ENCODE measurements at places on chromosomes 13 and 19. TPM values are rescaled to one million over a fixed set of nuclear protein-coding genes. Genes with fewer than 3 reads are reported as not detected.

CLEC11A gene
- total RNA-seq: 2.2 TPM

GRCh38 chr13:108508263-108508662, 121.1 kb upstream of the MYO16 start:
- H3K4me3 ChIP-seq: no peak overlapping the region
- H3K4me1 ChIP-seq: no peaks in the 10 kb centered on the region
- H3K36me3 ChIP-seq: no peaks in the 10 kb centered on the region
- no peak for DNase-seq
- H3K27ac ChIP-seq: no peak overlapping the region

CACNA1A gene
- total RNA-seq: 0.54 TPM

GPR180 gene
- total RNA-seq: 6.8 TPM

DNA sequence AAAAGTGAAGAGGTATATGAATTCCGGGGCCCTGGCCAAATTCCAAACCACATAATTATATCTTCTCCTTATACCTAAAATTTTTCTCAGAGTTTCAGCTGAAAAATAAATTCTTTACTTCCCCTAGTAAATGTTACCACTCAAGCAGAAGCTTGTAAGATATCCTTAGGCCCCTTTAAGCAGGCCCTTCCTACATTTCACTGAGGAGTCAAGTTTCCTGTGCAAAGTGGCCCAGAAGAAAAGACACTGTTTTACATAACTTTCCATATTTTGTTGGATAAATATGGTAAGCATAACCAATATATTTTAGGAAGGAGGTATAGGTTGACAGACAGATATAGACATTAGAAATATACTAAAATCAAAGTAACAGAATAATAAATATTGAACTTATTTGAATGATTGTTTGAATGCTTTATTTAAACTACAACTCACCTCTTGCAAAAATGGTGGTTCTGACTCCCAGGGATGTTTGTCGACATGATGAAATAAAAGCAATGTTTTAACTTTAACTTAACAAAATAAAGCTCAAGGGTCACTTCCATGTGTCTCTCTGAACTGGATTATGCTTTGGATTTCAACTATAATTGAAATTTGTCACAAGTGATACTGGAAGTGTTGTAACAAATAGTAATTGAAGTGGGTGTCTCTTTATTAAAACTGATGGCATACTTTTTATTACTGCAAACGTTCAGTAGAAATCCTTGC, 141.2 kb downstream of the SPRY2 start:
- no peaks in the 10 kb centered on the region for H3K4me1 ChIP-seq
- H3K36me3 ChIP-seq: no peaks in the 10 kb centered on the region
- no peak overlapping the region for H3K4me3 ChIP-seq
- DNase-seq: no peak
- no peaks in the 10 kb centered on the region for H3K27me3 ChIP-seq

DNA sequence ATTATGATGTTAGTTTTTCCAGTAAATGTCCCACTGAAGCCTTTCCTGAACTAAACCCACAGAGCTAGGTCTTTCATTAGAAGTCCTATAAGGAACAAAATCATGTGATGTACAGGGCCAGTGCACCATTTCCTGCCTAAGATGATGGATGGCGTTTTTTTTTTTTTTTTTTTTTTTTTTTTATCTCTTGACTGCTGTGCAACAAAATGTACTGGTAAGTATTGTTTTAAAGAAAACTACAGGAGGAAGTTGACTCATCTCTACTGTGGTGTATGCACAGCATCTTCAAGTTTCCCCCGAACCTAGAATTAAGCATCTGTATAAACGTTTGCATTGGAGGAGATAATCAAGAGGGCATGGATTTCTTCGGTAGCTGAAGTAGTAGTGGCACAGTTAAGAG, 197.5 kb downstream of the NBEA start:
- no peak for DNase-seq
- H3K27ac ChIP-seq: no peak overlapping the region
- no peaks in the 10 kb centered on the region for H3K27me3 ChIP-seq
- H3K36me3 ChIP-seq: peaks cover 6% of the 10 kb centered on the region
- H3K4me1 ChIP-seq: peaks cover 11% of the 10 kb centered on the region
- no peak overlapping the region for H3K4me3 ChIP-seq

MYO1F gene
- 4.8 TPM for total RNA-seq

ZNF296 gene
- total RNA-seq: 6.3 TPM

GRCh38 chr13:85462792-85463425, 336.3 kb downstream of the SLITRK6 start:
- H3K4me1 ChIP-seq: no peaks in the 10 kb centered on the region
- H3K4me3 ChIP-seq: no peak overlapping the region
- DNase-seq: no peak
- H3K27ac ChIP-seq: no peak overlapping the region

DNA sequence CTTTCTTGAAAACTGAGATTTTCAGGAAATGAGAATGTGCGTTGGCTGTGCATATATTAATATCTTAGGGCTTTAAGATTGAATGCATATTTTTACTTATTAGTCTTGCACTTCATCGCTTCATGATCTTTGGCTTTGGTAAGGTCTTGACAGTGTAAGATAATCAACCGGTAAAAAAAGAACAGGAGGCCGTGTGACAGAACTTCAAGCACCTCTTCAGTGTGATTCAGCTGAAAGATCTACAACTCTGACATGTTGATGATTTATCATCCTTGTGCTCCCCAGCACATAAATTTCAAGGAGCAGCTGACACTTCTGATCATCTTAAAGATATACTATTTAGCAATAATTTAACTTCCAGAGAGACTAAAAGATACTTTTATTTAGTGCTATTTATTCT, 195.1 kb downstream of the HS6ST3 start:
- DNase-seq: no peak
- H3K36me3 ChIP-seq: no peaks in the 10 kb centered on the region
- no peaks in the 10 kb centered on the region for H3K27me3 ChIP-seq
- no peaks in the 10 kb centered on the region for H3K4me1 ChIP-seq
- H3K27ac ChIP-seq: no peak overlapping the region
- no peak overlapping the region for H3K4me3 ChIP-seq

HIF3A gene
- not detected for total RNA-seq

GRCh38 chr13:106916329-106916976, 348.5 kb upstream of the ARGLU1 start:
- H3K36me3 ChIP-seq: no peaks in the 10 kb centered on the region
- peaks cover 52% of the 10 kb centered on the region for H3K27me3 ChIP-seq
- H3K4me1 ChIP-seq: peaks cover 9% of the 10 kb centered on the region
- DNase-seq: no peak
- H3K4me3 ChIP-seq: no peak overlapping the region

DNA sequence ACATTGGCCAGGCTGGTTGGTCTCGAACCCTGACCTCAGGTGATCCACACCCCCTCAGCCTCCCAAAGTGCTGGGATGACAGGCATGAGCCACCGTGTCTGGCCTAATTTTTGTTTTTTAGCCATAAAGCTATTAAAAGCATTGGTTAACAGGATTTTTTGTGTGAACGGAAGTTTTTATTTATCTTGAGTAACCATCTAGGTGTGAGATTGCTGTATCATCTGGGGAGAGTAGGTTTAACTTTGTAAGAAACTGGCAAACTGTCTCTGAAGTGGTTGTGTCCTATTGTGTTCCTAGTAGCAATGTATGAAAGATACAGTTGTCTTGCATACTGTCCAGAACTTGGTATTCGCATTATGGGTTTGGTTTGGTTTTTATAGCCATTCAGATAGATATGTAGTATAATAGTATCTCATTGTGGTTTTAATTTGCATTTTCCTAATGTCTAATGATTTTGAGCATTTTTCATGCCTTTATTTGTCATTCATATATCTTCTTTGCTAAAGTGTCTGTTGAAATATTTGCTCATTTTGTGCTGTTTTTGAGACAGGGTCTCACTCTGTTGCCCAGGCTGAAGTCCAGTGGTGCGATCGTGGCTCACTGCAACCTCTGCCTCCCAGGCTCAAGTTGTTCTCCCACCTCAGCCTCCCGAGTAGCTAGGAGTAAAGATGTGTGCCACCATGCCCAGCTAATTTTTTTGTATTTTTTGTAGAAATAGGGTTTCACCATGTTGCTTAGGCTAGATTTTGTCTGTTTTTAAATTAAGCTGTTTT, 13.5 kb upstream of the PLEKHF1 start:
- H3K27me3 ChIP-seq: no peaks in the 10 kb centered on the region
- H3K4me1 ChIP-seq: peaks cover 4% of the 10 kb centered on the region
- no peak overlapping the region for H3K4me3 ChIP-seq
- no peak overlapping the region for H3K27ac ChIP-seq

- no peak overlapping the region for H3K27ac ChIP-seq
- no peak overlapping the region for H3K4me3 ChIP-seq
- peaks cover 7% of the 10 kb centered on the region for H3K4me1 ChIP-seq
- peaks cover 5% of the 10 kb centered on the region for H3K36me3 ChIP-seq
- DNase-seq: no peak
Measured at GRCh38 chr13:23790577-23791170, 98.5 kb downstream of the MIPEP start.

CCDC70 gene
- 0.56 TPM for total RNA-seq

GRCh38 chr13:24505256-24505655, 7.3 kb downstream of the PARP4 start:
- H3K4me1 ChIP-seq: peaks cover 24% of the 10 kb centered on the region
- H3K36me3 ChIP-seq: peaks cover 20% of the 10 kb centered on the region
- DNase-seq: no peak
- no peak overlapping the region for H3K27ac ChIP-seq
- H3K27me3 ChIP-seq: no peaks in the 10 kb centered on the region
- H3K4me3 ChIP-seq: no peak overlapping the region

IZUMO4 gene
- total RNA-seq: 12.6 TPM

DNA sequence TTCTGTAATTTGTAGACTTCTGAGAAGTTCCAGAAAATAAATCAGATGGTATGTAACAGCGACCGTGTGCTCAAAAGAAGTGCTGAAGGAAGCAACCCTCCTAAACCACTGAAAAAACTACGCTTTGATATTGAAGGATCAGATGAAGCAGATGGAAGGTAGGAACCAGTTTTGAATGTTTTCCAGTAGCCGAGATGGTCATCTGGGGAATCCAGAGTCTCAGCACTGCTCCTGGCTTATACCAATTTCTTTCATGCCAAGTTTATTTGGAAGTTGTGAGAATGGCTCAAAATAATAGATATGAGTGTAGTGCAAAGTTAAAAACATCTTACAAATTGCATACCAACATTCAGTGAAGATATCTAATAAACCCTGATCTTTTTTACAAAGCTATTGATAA, 56.2 kb downstream of the RCBTB2 start:
- H3K27ac ChIP-seq: no peak overlapping the region
- no peak overlapping the region for H3K4me3 ChIP-seq
- DNase-seq: no peak
- no peaks in the 10 kb centered on the region for H3K4me1 ChIP-seq
- H3K27me3 ChIP-seq: no peaks in the 10 kb centered on the region

GNG7 gene
- 0.36 TPM for total RNA-seq

LGALS14 gene
- 0.39 TPM for total RNA-seq

SYCN gene
- not detected for total RNA-seq

DNA sequence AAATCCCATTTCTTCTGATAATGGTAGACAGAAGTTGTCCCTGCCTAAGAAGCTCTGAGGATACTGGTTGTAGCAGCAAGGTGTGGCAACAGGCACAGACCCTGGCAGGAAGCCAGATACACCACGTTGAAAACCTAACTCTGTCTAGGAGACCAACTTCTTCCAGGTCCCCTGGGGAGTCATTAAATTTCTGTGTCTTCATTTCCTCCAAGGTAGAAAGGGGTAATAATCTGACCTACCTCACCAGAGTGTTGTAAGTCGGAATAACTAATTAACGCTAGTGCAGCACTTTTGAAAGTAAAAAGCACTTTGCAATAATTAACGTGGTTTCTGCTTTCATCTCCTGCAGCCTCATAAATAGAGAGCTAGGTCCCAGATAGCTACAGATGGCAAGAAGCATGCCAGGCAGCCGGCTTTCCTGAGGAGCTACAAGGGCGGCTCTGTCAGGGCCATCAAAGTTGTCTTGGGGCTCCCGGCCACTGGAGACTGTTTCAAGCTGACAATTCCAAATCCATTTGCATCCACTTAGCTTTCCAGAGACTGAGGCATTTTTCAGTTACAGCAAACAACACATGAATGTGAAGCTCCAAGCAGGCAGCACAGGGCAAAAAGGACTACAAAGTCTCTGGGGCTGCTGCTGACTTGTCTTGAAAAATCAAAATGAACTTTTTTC, 176.2 kb downstream of the FOXO1 start:
- H3K36me3 ChIP-seq: peaks cover 6% of the 10 kb centered on the region
- peak; percentile 50 for DNase-seq
- H3K4me1 ChIP-seq: peaks cover 81% of the 10 kb centered on the region
- peak overlapping the region; percentile 79 for H3K27ac ChIP-seq
- peak overlapping the region; percentile 22 for H3K4me3 ChIP-seq
- H3K27me3 ChIP-seq: no peaks in the 10 kb centered on the region

CRTC1 gene
- total RNA-seq: 5.1 TPM

- no peak overlapping the region for H3K27ac ChIP-seq
- no peaks in the 10 kb centered on the region for H3K36me3 ChIP-seq
- no peaks in the 10 kb centered on the region for H3K27me3 ChIP-seq
- no peak overlapping the region for H3K4me3 ChIP-seq
- no peaks in the 10 kb centered on the region for H3K4me1 ChIP-seq
- no peak for DNase-seq
Measured at GRCh38 chr13:79880818-79881217, 399.9 kb downstream of the NDFIP2 start.

- no peak overlapping the region for H3K4me3 ChIP-seq
- H3K27me3 ChIP-seq: peaks cover 45% of the 10 kb centered on the region
- H3K4me1 ChIP-seq: no peaks in the 10 kb centered on the region
- no peak overlapping the region for H3K27ac ChIP-seq
Measured at GRCh38 chr19:33344573-33344925, 29.0 kb upstream of the CEBPG start.

DNA sequence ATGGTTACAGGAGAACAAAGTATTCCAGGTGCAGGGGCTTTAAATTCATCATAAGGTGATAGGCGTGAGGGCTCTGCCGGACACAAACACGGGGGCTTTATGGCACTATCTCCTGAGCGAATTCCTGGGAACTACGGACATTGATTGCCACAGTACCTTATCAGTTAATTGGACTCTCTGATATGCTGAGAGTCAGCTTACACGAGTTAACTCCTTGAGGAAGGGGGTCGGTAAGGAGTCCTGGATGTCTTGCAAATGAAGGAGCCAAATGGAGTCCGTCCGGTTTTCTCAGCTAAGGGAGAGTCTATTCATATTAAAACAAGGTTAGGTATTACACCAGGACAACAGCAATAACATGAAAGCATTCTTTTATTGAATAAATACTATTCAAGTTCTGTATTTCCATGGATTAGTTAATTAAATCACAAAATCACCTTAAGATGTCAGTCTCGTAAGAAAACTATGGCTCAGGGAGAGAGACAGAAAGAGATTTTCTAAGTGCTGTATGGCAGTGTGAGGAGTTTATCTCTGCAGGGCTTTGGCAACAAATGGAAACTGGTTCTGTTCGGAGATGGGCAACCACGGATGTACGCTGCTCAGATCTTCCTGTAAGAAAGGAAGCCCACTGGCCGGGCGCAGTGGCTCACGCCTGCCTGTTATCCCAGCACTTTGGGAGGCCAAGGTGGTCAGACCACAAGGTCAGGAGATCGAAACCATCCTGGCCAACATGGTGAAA, 26.2 kb upstream of the HIF3A start:
- peaks cover 17% of the 10 kb centered on the region for H3K4me1 ChIP-seq
- H3K4me3 ChIP-seq: no peak overlapping the region
- H3K27me3 ChIP-seq: peaks cover 42% of the 10 kb centered on the region
- no peaks in the 10 kb centered on the region for H3K36me3 ChIP-seq

Data from activated naive CD8-positive, alpha-beta T cell treated with anti-CD3 and anti-CD28 coated beads for 36 hours (primary cell).